Fibroblast of the aortic adventitia (primary cell): ENCODE measurements at places on chromosomes 3 and 15.

GRCh38 chr15:68301301-68301700 is 23.8 kb downstream of the FEM1B start:
- DNase-seq, result no peak

DNA sequence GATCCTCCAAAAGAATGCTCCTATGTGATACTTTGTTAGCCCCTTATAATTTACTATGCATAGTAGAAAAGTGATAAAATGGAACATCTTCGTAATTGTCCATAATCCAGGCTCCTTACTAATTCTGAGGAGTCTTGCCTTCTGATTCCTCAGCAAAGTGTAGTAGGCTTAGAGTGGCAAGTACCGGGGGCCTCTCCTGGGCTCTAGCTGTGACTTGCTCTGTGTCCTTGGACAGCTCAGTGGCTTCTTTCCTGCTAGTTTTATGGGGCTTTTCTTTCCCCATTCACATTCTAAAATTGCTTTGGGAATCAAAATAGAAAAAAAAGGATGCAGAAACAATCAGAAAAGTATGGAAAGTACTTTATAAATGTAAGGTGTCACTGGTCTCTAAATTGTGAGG is 211.0 kb downstream of the RORA start:
- no peak for DNase-seq

DNA sequence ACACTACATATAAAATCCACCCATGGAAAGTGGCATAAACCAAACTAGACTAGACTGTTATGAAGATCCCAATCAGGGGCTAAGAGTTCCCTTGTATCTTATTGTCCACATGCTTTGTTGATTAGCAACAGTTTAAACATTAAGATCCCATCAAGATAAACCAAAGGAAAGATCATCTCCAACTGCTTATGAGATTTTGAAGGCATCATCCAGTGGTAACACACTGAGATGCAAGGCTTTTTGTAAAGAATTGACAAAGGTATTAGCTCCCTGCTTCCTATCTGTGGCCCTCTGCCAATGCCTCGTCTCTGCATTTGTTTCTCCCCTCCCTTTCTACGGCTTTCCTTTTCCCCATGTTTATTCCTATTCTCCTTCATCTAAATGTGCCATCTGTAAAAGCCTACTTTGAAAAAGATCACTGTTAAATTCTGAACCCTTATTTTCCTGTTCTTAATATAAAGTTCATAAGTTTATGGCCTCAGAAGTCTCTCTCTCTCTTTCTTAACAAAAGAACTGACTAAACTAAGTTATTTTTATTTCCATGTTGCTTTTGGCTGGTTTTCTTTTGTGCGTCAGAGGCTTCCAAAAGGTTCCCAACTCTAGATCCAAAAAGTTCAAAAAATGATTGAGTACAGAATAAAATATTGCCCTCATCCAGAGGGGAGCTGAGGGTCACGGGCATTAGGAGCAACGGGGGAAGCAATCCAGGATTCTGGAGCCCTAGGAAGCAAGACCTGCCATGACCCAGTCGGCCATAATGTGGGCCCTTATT is 5.5 kb downstream of the PLD1 start:
- DNase-seq, result peak; percentile 95

GRCh38 chr15:36658898-36659639 is 79.6 kb downstream of the CDIN1 start:
- no peak for DNase-seq

DNA sequence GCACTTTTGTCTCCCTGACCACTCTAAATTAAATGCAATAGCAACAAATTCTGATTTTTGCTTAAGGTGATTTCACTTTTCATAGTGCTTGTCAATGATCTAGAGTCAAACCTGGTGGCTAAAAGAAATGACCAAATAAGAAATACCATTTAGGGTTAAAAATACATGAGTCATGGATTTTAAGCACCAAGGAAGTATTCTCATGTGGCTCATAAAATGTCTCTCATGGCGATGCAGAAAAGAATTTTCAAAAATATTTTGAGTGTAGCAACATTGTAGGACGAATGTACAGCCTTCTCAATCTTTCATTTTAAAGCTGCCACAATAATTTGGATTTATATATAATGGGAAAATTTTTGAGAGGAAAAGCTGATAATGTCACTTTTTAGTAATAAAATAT is 193.6 kb downstream of the EPHA3 start:
- no peak for DNase-seq

DNA sequence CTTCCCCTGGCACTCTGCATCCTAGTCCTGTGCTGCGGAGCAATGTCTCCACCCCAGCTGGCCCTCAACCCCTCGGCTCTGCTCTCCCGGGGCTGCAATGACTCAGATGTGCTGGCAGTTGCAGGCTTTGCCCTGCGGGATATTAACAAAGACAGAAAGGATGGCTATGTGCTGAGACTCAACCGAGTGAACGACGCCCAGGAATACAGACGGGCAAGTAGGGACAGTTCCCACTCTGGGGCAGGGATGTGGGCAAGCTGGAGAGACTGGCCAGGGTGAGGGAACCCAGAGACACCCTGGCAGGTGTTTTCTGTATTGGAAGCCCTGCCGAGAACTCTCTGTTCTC is 247 bp downstream of the FETUB start:
- DNase-seq, result peak; percentile 35

DNA sequence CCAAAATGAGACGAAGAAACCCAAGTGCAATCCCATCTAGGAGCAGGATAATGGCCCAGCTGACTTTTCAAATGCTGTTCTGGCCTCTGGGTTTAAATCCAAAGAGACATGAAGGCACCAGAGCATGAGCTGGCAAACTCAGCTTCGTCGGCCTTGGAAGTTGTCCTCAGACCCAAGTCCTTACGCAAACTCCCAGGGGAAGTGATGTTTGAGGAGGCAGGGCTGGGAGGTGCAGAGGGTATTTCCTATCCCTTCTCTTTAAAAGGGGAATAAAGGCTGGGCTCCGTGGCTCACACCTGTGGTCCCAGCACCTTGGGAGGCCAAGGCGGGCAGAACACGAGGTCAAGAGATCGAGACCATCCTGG is 68.9 kb upstream of the HERC1 start:
- DNase-seq, result no peak

DNA sequence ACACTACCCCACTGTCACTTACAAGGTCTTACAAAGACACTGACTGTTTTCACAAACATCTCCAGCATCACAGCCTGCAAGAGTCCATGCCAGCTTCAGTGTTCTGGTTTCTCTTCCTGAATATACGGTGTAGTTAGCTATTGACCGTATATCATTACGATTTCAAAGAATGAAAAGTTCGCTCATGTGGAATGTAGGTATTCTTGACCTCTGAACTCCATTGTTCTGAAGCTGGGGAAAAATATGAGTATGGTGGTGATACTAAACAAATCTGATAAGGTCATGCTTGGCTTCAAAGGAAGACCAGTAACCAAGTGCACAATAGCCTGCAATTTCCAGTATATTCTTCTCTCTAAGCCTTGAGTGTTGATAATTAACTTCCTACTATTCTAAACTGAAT is 315.7 kb upstream of the WNT5A start:
- DNase-seq, result no peak

DNA sequence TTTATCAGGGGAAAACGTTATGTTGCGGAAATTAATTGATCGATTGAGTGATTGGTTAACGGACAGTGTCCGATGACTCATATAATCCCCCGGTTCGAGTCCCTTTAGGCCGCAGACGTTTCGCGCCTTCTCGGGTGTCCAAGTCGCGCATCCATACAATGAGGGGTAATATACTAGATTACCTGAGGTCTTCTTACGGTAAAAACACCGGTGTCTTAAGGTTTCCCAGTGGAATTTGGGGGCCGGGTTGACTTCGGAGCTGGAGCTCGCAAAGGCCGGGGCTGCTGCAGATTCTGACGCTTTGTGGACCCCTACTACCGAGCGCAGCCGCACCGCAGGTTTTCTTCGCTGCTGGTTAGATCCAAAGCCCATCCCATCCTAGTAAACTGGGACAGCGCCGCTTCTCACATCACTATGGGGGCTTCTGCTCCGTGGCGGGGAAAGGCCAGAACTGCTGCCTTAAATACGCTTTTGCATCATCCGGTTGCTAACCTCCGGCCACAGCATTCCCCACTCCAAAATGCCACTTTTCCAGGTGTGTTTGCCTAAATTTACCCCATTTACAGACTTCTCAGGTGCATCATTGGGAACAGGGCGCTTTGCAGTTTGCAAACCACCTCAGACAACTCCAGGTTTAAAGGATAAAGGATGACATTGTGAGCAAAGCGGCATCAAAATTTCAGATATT is 858 bp upstream of the SACM1L start:
- DNase-seq, result no peak

DNA sequence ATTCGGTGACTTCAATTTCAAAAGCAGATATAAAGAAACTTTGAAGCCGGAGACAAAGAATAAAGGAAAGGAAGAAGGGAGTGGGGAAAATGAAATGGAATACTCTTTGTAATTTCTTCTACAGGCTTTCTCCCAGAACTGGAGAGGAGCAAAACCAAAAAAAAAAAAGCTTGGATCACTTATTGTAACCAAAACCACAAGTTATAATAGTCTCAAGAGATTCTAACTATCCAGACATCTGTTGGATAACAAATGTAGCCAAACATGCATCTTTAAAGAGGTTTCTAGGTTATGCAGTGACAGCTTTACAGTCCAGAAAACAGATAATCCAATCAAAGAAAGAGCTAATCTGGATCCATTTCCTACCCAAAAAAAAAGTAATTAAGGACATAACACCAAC is 36.2 kb downstream of the VGLL3 start:
- DNase-seq, result peak; percentile 62

GRCh38 chr3:66554178-66554577 is 53.4 kb upstream of the LRIG1 start:
- DNase-seq, result peak; percentile 45

DNA sequence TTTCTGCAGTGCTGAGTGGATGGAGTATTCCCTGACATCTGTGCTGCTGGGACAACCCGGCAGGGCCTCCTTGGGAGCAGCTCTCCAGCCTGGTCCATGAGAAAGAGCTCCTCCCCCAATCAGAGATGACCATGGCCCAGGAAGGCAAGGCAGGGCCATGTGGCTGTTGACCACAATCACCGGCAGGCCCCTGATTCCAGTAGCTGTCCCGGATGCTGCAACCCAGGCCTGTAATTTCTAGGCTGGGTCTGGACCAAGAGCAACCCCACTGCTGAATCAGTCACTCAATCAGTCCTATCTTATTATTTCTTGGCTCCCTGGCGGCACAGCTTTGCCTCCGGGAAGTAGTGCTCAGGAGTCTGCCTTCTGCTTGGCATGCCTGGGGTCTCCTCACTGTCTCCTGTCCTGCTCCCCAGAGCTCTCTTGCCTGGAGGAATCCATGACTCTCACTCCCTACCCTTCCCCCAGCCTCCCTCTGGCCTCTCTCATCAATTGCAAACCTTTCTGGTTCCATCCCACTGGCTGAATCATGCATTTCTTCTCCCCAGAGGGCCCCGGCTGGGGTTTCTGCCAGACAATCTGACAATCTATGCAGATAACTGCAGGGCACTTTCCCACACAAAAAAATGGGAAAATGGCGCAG is 32.6 kb upstream of the ITGA11 start:
- DNase-seq, result peak; percentile 87

GRCh38 chr15:58002338-58003126 is 63.0 kb downstream of the ALDH1A2 start:
- DNase-seq, result no peak

DNA sequence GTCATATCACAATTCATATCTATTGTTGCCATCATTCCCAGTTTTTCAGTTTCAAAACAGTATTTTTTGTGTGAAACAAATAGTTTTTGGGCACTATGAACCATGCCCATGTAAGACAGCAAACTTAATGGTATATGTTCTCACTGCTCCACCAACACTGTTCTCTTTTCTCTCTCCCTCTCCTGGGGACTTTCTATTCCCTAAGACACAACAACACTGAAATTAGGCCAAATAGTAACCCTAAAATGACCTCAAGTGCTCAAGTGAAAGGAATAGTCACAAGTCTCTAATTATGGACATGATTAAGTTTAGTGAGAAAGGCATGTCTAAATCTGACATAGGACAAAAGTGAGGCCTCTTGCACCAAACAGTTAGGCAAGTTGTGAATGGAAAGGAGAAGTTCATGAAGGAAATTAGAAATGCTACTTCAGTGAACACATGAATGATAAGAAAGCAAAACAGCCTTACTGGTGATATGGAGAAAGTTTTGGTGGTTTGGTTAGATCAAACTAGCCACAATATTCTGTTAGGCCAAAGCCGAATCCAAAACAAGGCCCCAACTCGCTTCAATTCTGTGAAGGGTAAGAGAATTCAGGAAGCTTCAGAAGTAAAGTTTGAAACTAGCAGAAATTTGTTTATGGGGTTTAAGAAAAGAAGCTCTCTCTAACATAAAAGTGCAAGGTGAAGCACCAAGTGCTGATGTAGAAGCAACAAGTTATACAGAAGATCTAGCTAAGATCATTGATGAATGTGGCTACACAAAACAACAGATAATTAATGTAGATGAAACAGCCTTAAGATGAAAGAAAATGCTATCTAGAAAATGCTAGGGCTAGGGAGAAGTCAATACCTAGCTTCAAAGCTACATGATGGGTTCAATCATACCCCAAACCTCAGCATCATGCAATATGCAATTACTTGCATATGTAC is 104.2 kb downstream of the CBLB start:
- no peak for DNase-seq

DNA sequence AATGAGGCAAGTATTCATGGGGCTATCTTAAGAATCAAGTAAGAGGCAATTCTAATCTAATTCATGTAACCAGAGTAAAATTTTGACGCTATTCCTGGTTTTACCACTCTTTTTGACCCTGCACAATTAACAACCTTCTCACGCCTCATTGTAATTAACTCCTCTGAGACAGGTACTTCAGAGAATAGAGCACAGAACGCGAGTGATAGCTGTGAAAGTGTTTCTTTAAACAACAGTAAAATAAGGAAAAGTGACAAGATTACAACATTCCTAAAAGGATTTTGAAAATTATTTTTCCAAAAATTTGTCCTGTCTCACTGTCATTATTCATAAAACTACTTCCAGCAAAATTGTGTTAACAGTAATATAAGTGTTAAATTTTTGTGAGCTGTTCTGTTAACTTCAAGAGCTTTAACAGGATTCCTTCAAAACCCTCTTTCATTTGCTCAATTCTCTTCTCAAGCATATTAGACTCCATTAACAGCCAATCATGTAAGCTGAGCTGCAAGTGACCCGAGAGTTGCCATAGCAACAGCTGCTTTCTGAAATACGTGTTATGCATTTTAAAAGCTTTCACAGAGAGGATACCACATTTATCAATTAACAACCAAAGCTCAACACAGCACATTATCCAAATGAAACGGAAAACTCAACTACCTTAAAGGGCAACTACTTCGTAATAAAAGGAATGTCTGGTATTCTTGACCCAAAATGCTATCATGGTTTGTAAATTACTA is 93.1 kb downstream of the STAG1 start:
- peak; percentile 77 for DNase-seq

- DNase-seq, result no peak
These were observed 289.0 kb upstream of the RASGRP1 start for GRCh38 chr15:38853608-38854007.

GRCh38 chr3:116056280-116056679 is 389.0 kb downstream of the LSAMP start:
- DNase-seq, result no peak

GRCh38 chr3:138440121-138440521 is 5.7 kb downstream of the ESYT3 start:
- no peak for DNase-seq

DNA sequence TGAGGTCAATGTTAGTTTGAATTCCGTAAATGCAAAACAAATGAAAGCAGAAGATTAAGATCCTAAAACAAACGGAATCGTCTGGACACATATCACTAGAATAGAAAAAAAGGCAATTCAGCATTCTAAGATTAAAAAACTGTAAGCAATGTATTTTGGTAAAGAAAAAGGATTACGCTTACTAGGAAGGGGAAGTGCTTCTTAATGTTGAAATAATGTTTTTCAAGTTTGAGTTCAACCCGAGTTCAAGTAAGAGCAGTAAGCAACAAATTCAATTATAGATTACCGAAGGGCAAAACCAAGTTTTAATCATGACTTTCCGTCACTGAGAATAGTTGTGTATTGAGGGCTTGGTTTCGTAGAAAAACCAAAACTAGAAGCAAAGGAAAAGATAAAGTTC is 637 bp downstream of the CIP2A start:
- peak; percentile 27 for DNase-seq
